Stimulated activated CD4-positive, alpha-beta T cell treated with anti-CD3 and anti-CD28 coated beads, TNF-alpha, amount 100 ng/mL, for 4 hours (primary cell): ENCODE measurements at places on chromosomes 12 and 14.

- no peak for DNase-seq
Measured at GRCh38 chr12:103456006-103456405, 39.8 kb downstream of the C12orf42 start.

DNA sequence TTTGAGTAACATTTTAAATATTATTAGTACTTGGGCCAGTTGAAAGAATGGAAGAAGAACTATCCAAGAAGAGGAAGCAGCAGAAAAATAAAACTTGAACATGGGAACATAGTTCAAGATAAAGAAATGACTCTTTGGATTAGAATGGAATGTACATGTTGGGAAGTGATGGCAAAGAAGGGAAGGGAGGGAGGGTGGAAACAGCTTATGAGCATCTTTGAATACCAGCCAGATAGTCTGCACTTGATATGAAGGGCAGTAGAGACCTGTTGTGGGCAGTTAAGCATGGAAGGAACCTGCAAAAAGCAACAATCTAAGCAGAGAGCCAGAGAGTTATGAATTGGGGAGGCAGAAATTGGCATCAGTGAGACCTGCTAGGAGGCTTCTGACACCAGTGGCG, 10.0 kb upstream of the IL22 start:
- DNase-seq, result no peak

GRCh38 chr12:8846305-8846704, 23.9 kb downstream of the A2ML1 start:
- no peak for DNase-seq

DNA sequence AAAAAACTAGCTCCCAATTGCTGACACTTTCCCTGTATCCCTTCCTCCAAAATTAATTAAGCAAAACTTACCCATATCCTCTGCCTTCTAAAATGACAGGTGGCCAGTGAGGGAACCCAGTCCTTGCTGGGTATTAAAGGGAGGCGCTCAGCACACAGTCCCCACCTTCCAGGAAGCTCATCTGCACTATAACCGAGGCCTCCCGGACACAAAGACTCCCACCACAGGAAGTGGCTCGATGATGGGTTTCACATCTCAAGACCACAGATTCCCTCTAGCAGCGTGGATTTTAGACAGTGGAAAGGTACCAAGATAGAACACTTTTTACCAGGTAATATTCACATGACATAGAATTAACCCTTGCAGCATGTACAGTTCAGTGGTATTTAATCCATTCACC, 126.8 kb upstream of the NCOR2 start:
- DNase-seq, result no peak

DNA sequence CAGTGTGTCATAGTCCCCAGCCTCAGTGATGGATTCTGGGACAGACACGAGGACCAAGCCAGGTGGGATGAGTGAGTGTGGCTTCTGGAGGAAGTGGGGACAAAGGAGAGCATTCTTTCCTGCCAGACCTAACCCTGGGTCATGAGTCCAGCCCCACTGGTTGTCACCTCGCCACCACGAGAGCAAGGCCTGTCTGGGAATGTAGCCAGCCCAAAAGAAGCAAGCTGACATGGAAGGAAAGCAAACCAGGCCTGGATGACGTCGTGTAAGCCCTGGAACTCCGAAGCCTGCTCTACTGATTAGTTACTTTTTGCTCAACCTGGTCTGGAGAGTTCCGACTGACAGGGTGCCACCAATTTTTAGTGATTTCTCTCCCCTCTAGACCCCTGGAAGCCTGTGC, 105.9 kb downstream of the SINHCAF start:
- DNase-seq, result no peak

DNA sequence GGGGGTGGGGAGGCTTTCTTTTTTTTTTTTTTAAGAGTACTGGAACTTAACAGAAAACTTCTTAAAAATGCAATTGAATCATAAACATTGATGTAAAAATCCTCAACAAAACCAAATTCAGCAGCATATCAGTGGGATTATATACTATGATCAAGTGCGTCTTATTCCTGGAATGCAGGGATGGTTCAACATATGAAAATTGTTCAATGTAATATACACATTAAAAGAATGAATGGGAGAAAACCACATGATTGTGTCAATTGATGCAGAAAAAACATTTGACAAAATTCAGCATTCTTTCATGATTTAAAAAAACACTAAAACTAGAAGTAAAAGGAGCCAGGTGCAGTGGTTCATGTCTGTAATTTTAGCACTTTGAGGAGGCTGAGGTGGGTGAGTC, 41.2 kb upstream of the CCT2 start:
- no peak for DNase-seq

GRCh38 chr12:30753233-30753632, 1.5 kb downstream of the CAPRIN2 start:
- DNase-seq, result no peak

DNA sequence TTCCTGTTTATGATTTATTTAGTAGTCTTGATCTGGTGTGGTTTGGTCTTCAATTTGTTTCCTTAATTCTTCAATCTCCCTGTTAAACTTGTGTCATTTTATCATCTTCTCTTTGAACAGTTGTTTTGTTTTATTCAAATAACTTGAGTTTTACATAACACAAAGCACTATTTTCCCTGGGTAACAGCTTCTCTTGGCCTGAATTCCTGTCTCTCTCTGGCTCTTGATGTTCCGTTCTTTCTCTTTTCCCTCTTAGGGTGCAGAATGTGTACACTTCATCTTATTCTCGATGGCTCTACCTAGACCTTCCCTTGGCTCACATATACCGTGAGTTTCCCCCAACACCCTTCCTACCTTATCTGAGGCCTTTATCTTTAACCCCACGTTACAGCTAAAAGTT, 36.8 kb upstream of the VPS33A start:
- DNase-seq, result no peak

- no peak for DNase-seq
Measured at GRCh38 chr12:2335513-2335912, 282.7 kb downstream of the CACNA1C start.

DNA sequence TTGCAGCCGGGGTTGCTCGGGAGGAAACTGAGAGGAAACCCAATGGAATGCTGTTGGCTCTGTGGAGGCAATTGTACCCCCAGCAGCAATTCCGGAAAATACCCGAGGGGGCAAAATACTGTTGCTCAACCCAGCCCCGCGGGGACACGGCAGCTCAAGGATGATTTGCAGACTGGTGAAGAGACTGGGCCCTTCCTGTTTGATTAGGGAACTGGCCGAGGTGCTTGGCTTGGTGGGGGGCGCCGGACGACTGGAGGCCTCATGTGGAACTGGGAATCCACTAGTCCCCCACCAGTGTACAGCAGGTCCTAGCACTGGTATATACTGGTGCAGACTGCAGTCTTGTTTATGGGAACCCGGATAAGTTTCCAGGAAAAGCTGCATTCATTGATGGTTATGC, 10.3 kb upstream of the RNASE12 start:
- no peak for DNase-seq

- no peak for DNase-seq
Measured at GRCh38 chr12:132490422-132491137, 629 bp downstream of the FBRSL1 start.

DNA sequence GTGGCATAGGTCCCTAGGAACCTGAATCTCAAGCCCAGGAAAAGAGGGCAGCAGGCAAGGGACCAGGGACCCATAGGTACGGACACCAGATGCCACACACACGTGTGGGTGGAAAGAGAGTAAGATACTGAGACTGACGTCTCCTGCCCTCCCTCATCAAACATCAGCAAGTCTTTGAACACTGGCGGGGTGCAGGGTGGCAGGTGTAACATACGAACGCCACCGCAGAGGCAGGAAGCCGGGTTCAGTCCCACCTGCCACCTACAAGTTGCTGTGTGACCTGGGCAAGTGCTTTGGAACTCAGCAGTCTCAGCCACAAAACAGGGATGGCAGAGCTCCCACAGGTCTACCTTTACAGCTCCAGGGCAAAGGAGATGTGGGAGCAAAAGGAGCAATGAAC, 11.1 kb downstream of the ACTN1 start:
- DNase-seq, result peak; percentile 55

GRCh38 chr12:29907461-29907860, 123.7 kb upstream of the TMTC1 start:
- DNase-seq, result no peak

DNA sequence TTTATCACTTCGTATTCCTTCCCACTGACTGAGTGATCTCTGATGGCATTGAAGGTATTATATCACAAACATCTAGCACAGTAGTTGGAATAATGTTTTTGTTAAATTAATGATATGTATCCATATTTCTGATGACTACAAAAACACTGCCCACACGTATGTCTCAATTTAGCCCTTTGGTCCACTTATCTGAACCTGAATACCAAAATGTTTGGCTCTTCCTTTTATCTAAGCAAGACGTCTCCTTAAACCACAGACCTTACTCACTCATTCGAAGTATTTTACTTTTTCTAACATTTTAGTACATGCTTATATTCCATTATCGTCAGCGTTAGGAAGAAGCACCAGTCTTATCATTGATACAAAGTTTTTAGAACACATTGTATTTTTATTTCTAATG, 126.4 kb downstream of the PIK3C2G start:
- no peak for DNase-seq

DNA sequence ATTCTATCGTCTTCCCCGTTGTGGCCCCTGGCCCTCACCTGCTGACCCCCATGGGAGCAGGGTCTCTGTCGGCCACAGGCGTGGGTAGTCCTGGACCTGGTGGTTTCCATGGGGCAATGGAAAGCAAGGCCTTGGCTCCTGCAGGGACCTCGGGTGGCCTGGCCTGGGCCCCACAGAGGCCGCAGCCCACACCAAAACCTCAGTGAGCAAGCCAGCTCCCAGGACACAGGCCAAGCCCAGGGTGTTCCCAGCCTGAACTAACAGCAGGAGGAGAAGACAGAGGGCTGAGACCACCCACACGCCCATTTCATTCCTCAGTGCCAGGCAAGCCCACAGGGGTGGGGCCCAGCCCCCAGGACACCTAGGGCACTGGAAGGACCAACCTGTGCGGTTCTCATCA, 16.9 kb downstream of the ABCB9 start:
- DNase-seq, result no peak

DNA sequence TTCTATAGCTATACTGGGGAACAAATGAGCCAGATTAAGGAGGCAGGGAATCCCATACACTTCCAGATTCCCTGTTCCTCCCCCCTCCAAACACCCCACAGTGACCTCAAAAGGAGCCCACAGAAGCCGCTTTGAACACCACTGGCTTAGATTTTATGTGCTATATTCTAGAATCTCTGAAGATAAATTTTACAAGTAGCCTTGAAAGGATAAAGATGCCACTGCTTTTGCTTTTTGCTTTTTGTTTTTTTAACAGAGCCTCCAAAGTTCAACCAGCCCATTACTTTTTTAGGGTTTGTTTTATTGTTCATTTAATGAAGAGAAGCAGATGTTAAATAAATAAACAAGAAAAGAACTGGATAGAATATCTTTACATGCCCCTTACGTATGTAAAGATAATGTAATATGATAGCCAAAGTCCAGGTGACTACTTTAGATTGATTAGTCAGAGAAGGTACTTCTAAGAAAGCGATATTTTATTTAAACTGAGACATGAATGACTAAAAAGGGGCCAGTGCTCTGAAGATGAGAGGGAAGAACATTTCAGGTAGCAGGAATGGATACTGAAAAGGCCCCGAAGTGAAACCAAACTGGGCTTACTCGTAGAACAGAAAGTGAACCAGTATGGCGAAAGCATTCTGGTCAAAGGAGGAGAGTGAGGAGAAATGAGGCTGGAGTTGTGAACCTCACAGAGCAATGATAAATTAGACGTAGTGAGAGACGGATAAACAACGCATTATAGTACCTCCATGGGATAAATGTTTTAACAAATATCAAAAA, 44.6 kb downstream of the DUSP6 start:
- DNase-seq, result no peak

GRCh38 chr14:68690089-68690958, 102.5 kb downstream of the ZFP36L1 start:
- DNase-seq, result no peak

DNA sequence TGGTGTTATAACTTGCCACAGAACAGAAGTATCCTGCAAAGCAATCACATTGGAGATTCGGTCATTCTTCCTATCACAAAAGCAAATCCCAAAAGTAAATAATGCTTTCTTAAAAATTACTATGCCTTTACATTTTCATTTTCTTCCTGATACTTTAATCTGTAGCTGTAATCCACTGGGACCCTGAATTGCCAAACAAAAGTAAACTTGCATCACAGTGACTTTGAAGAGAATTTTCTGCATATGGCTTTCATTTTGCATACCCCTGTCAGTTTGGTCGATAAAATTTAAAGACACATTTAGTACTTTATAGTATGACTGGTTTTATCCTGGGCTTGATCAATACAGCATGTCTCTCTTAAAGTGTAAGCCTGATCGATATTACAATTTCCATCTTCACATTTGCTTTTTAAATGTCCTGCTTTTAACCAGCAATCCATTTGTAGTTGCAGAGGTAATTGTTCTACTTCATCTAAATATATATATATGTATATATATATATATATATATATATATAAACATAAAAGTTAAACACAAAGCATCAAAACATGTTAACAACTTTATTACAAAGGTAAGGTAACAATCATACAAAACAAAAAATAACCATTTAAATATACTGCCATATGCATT, 53.7 kb upstream of the PLEKHA5 start:
- DNase-seq, result no peak

- DNase-seq, result no peak
Measured at GRCh38 chr14:64704143-64704742, at the start of gene PLEKHG3. PLEKHG3 (plus strand) TSS chr14:64704424; CDS start chr14:64727632, 23,208 bp downstream.

GRCh38 chr14:32633224-32633859, 304.2 kb downstream of the AKAP6 start:
- no peak for DNase-seq

DNA sequence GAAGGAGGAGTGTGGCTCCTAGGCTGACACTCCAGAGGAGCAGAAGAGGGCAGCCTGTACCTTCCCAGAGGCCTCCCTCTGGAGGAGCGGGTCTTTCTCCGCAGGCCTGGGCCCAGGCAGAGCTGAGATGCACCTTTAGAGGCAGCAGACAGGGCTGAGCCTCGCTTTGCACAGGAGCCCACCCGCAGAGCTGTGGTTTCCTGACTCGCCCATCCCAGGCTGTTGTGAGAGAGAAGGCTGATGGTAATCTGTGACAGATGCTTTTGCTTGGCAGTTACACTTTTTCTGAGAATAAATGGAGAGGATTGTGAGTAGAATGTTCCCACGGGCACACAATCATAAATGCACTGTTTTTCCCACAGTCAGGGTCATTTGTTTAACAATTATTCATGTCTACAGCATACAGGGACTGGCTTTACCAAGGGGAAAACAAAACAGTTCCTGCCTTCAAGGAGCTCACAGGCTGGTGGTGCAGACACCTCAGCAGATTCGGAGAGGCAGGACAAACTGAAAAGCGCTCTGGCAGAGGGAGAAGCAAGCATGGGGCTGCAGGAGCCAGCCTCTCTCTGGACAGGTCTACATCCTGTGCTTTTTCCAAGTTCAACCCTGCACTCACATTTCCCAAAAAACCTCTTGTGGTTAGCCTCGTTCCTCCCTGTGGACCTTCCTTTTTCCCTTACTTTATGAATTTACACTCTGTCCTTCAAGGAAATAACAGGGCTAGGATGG, 13.9 kb downstream of the EVL start:
- DNase-seq, result peak; percentile 42

- DNase-seq, result no peak
Measured at GRCh38 chr14:62592877-62593276, 452.4 kb downstream of the KCNH5 start.

DNA sequence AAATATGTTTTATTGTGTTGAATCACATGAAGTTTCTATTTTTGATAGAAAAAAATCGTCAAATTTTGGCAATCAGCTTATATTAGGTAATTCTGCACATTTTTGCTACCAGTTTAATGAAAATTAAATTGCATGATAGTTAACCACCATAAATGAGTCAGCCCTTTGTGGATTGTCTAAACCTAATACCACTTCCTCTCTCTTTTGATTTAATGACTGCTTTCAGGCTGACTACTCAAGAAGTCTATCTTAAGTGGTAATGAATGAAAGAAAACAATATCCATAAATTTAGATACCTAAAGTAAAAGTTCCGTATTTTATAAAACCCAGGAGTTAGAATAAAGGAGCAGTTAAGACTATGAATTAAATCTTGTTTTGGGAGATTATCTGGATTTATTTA, 450.5 kb downstream of the TMEM117 start:
- DNase-seq, result no peak
